ENCODE measurements at places on chromosomes 7 and 10. TPM values are rescaled to one million over a fixed set of nuclear protein-coding genes. Genes with fewer than 3 reads are reported as not detected.

GRCh38 chr7:140889645-140890044, 35.1 kb downstream of the BRAF start:
- no peak for DNase-seq

- no peak for DNase-seq
These were observed 47.4 kb downstream of the JAZF1 start for GRCh38 chr7:28132959-28133870.

GRCh38 chr7:88317422-88317821, 10.7 kb upstream of the STEAP4 start:
- no peak for DNase-seq

GRCh38 chr10:63343476-63343875, 122.3 kb downstream of the JMJD1C start:
- DNase-seq: no peak

- no peak for DNase-seq
These were observed 17.9 kb downstream of the PAPSS2 start for GRCh38 chr10:87677595-87677994.

GRCh38 chr7:91088156-91088555, 176.1 kb upstream of the FZD1 start:
- DNase-seq: no peak

DNA sequence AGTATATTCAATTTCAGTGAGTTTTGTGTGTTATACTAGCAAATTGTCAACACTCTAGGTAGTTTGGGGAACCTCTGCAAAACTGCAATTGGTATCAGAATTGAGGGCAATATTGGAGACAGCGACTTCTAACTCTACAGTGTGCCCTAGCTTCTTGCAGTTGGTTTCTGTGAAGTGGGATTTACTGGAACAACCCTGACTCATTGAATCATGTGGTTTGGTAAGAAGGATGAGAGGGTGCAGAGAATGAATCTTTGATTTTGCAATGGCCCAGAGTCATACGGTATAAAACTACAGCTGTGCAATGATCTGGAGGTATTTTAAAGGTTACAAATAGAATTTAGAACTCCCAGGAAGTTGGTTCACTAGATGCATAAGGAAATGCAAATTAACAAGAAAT, 129.1 kb upstream of the PPP1R3A start:
- DNase-seq: no peak

- DNase-seq: no peak
These were observed 91.4 kb downstream of the ZFAND4 start for GRCh38 chr10:45581216-45581549.

GRCh38 chr7:8387551-8388256, 45.7 kb upstream of the NXPH1 start:
- DNase-seq: no peak

DNA sequence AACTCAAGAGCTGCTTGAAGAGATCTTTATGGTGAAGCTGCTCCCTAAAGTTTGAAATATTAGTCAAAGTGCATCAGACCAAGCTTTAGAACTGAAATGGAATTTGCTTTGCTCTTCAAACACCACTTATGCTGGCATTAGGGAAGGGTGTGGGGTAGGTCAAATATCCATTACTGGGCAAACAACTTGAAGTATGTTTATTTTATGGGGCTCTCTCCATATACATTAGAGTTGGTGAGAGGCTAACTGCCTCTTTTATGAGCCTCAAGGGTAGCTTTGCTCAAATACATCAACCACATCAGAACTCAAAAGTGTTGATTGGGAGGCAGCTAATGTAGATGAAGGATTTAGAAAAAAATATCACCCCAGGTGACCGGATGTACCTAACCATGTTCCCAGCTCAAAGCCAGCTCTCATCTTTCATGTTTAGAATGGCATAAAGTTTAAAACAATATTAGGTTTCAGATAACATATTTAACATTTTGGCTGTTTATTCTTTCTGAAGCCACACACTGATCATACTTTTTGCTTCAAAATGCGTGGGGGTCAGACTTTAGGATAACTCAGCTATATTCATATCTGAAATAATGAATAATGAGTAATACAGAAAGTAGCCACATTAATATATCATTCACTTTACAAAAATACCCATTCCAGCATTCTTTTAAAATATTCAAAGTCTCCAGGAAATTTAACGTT, 318.6 kb downstream of the PTEN start:
- DNase-seq: no peak

GRCh38 chr10:102269017-102269416, 23.7 kb downstream of the GBF1 start:
- no peak for DNase-seq

DNA sequence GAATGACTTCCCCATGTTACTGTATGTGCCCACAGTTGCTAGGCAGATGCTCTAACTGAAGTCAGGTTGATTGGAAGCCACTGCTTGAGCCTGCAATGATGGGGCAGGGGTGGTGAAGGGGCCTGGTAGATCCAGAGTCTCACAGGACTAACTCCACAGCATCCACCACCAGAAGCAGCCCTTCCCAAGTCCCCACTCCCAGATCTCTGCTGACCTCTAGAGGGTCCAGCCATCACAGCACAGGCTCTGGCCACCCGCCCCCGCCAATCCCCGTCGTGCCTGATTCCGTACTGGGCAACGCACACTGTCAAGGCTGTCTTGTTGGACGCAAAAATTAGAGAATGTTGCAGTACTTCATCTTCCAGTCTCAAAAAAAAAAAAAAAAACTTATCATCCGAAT, 136.8 kb upstream of the PDE1C start:
- DNase-seq: no peak

GRCh38 chr7:155913719-155914118, 101.5 kb upstream of the SHH start:
- DNase-seq: no peak

GRCh38 chr7:43850348-43851116, 18.8 kb downstream of the MRPS24 start:
- DNase-seq: no peak

DNA sequence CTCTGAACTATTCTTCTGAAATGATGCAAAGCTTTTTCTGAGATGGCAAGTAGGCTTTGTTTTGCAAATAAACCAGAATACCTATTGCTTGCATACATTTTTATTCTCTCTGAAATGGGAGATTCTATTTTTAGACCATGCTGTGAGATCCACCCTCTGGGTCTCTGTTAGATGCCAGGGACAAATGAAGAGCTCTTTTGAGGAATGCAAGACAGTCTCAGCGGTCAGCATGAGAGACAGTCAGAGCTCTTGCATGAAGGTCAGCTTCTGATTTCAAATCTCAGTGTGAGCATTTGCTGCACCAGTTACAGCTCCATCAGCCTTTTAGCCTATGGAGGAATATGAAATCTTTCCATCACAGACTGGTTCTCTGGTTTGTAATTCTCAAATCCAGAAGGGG, 429.9 kb upstream of the KLF6 start:
- DNase-seq: no peak

DNA sequence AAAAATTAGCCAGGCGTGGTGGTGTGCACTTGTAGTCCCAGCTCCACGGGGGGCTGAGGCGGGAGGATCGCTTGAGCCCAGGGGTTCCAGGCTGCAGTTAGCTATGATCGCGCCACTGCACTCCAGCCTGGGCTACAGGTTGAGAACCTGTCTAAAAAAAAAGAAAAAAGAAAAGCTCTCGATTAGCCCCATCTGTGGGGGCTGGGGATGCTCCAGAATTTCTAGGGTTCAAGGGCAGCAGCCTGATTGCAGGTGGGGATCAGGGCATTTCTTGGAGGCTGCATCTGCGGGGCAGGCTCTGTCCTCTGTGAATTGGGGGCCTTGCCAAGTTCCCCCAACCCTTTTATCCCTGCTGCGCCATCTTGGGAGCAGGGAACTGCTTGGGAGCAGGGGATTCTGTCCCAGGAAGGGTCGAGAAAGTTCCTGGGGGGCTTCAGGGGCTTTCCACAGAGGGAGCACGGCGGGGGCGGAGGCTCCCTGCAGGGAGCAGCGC, 651 bp upstream of the ARPC1A start:
- DNase-seq: no peak

DNA sequence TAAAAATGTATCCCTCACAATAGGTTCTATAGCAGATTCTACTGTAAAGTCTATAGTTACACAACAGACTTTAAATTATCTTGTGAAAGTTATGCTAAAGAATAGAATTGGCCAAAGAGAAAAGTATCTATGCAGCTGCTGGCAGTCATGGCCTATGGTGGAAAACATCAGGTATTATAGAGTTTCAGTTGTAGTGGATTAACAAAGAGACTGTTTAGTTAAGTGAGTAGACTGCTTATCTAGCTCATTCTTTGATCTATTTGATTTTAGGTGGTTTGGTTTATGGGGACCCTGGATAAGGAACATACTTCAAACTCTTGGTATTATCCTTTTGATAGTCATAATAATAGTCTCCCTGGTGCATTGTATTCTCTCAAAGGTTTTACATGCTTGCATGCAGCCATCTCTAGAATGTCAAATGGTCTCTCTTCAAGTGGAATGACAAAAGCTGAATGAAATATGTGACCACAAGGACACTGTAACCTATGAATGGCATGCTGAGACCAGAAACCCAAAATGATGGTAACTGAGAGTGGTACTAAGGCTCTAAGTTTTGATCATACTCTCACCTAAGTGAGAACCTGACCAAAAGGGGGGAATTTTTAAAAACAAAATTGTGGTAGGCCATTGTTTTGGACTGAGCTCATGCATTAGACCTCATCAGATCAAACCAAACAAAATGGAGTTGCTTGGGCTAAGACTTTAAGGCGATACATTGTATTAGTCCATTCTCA, 54.9 kb upstream of the NAMPT start:
- DNase-seq: no peak

FGFR2 gene
- total RNA-seq: 73.3 TPM

ZPBP gene
- total RNA-seq: not detected

Data from transverse colon (tissue), 4 donors.